ENCODE measurements at places on chromosomes 12 and 14.

GRCh38 chr12:7645395-7646177, 20.1 kb downstream of the APOBEC1 start:
- DNase-seq: peak; percentile 22

GRCh38 chr14:54653712-54654469, 87.0 kb downstream of the SAMD4A start:
- no peak for DNase-seq

- no peak for DNase-seq
These were observed 40.9 kb upstream of the TOMM20L start for GRCh38 chr14:58354808-58355207.

GRCh38 chr12:15453613-15454012, 131.3 kb downstream of the PTPRO start:
- no peak for DNase-seq

DNA sequence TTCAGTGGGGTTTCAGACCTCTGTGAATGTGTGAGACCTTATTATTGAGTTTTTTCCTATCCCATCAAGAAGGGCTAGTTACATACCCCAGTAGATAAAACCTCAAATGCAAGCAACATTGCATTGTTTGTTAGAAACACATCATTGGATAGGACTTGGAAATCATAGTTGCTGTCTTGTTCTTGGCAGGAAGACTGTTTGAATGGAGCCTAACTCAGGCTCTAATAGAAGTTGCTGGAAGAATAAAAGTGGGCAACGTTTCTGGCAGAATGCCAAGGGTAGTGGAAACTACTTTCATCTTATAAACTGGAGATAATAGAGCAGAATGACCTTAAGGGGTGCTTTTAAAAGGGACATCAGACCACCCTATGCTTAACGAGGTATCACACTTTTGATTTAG, 9.9 kb upstream of the PTHLH start:
- no peak for DNase-seq

DNA sequence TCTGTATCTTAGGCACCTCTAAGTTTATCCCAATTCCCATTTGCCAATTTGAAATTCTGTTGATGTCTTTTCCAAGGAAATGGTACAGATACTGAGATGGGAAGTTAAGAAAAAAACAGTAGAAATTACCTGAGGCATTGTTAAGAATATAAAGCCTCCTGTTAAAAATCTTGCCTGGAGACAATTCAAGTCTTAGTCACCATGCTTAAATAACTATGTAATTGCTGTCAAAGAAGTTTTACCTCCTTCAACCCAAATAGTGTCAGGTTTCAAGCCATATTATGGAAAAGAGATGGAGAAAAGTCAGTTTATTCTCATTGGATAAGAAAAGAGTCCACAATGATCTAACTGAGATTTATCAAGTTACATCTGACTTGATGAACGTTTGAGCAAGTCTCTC, 974.7 kb downstream of the GALC start:
- DNase-seq: no peak

- DNase-seq: no peak
These were observed 13.0 kb upstream of the NUDT14 start for GRCh38 chr14:105193916-105194782.

- DNase-seq: no peak
These were observed 91.3 kb upstream of the USP44 start for GRCh38 chr12:95642583-95642982.

- DNase-seq: no peak
These were observed 688.6 kb downstream of the NOVA1 start for GRCh38 chr14:25909045-25909747.

DNA sequence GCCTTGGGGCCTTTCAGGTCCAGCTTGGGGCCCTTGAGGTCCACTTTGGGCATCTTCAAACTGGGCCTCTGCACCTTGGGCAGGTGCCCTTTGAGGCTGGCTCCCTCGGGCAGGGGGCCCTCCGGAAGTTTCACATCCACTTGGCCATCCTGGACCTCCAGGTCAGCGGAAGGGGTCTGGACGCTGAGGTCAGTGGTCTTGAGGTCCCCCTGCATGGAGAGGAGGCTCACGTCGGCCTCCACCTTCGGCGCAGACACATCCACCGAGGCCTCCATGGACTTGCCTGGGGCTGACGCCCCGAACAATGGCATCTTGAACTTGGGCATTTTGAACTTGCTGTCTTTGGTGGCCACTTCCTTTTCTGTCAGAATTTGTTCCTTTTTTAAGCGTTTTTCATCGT, 25.1 kb downstream of the AHNAK2 start:
- DNase-seq: no peak

- DNase-seq: no peak
These were observed 73.6 kb upstream of the ELK3 start for GRCh38 chr12:96120359-96121100.

- DNase-seq: no peak
These were observed 122.5 kb upstream of the CNTN1 start for GRCh38 chr12:40569626-40570179.

DNA sequence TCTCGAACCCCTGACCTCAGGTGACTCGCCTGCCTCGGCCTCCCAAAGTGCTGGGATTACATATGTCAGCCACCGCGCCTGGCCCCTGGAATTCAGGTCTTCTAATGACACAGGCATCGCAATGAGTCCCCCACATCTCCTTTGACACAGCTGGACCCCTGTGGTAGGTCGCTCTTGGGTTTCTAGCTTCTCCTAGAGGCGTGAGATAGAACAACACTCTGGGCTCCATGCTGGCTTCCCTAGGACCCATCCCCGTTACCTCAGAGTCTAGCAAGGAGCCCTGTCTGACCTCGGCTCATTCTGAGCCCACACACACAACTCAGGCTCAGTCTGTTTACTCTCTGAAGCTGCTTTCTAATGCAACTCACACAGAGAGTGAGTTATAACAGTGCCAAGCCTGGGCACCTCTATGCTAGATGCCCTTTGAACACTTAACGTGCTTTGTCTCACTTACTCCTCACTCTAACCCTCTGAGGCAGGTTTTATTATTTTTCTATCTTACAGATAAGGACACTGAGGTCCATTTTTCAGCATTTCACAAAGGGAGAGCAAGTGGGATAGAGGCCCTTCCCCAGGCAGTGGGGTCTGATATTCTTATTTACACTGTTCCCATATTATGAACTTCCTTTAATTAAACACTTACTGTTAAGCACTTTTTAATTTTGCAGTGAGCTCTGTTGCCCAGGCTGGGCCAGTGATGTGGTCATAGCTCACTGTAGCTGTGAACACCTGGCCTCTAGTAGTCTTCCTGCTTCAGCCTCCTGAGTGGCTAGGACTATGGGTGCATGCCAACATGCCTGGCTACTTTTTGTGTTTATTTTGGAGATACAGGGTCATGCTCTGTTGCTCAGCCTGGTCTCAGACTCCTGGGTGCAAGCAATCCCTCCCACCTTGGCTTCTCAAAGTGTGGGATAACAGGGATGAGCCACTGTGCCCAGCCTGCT, 40.6 kb upstream of the RBM19 start:
- DNase-seq: no peak
